Brain microvascular endothelial cell (primary cell): ENCODE measurements at places on chromosomes 16 and 17.
A peak's percentile ranks its signal among the peaks of the same experiment; 100 is the strongest.

- DNase-seq = no peak
These were observed 13.8 kb downstream of the HROB start for GRCh38 chr17:44155488-44155887.

DNA sequence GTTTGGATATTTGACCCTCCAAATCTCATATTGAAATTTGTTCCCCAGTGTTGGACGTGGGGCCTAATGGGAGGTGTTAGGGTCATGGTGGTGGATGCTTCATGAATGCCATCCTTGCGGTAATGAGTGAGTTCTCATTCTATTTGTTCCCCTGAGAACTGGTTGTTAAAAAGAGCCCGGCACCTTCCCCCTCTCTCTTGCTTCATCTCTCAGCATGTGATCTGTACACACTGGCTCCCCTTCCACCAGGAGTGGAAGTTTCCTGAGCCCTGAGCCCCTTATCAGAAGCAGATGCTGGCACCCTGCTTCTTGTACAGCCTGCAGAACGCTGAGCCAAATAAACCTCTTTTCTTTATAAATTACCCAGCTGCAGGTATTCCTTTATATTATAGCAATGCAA lies 25.6 kb downstream of the PIK3R6 start:
- DNase-seq = no peak

GRCh38 chr16:56272583-56272894 lies 81.2 kb downstream of the GNAO1 start:
- no peak for DNase-seq

DNA sequence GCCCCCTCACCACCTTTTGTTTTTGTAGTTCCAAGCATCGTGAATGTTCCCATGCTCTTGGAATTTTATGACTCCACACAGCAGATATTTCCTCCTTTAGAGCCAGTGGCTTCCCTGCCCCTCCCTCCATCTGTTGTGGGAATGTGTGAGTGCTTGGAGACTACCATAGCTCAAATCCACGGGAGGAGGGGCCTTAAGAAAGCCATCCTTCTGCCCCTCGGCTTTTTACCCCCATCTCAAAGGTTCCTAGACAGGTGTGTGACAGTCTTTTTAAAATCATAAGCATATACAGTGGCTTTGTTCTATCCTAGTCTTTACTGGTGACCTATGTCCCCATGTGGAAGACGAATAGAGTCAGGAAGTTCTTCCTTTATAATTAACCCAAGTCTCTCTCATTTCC lies 47.2 kb downstream of the YPEL2 start:
- peak; percentile 89 for DNase-seq

GRCh38 chr17:61449707-61450640 lies 2.2 kb upstream of the TBX4 start:
- DNase-seq = no peak

DNA sequence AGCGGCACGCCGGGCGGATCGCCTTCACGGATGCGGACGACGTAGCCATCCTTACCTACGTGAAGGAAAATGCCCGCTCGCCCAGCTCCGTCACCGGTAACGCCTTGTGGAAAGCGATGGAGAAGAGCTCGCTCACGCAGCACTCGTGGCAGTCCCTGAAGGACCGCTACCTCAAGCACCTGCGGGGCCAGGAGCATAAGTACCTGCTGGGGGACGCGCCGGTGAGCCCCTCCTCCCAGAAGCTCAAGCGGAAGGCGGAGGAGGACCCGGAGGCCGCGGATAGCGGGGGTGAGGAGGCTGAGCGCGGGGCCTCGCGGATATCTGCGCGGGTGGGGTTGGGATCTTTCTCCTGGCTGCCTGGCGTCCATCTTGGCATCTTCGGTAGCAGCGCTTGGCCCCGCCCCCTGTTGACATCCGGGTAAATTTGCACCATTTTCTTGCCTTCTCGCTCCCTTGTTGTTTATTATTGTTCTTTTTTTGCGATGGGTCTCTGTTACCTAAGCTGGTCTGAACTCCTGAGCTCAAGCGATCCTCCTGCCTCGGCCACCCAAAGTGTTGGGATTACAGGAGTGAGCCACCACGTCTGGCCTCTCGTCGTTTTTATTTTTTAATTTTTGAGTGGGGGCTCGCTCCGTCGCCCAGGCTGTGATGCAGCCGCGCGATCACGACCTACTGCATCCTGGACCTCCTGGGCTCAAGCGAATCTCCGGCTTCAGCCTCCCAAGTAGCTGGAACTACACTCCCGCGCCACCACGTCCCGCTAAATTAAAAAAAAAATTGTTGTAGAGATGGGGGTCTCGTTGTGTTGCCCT lies 898 bp downstream of the TERF2IP start:
- DNase-seq = peak; percentile 78

GRCh38 chr17:18006495-18007239 lies 32.3 kb downstream of the ATPAF2 start:
- DNase-seq = no peak

DNA sequence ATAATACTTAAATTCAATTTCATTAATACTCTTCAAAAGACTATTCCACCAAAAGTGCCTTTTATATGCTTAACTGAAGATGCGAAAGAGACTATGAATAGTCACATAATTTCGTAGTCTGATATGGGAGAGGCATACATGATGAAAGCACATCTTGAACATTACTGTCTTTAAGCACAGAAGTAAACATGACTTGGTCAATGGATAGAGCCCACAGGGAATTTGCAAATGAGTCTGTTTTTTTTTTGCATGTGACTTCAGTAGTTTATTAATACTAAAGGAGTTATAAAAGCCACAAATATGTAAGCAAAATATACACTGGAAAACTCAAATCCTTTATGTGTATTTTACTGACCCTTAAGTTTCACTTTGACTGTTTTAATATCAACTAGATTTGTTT lies 15.9 kb downstream of the ADPRM start:
- no peak for DNase-seq

- no peak for DNase-seq
These were observed 17.8 kb downstream of the GJD3 start for GRCh38 chr17:40346765-40347158.

GRCh38 chr17:63578769-63579111 lies 22.0 kb upstream of the TACO1 start:
- no peak for DNase-seq

DNA sequence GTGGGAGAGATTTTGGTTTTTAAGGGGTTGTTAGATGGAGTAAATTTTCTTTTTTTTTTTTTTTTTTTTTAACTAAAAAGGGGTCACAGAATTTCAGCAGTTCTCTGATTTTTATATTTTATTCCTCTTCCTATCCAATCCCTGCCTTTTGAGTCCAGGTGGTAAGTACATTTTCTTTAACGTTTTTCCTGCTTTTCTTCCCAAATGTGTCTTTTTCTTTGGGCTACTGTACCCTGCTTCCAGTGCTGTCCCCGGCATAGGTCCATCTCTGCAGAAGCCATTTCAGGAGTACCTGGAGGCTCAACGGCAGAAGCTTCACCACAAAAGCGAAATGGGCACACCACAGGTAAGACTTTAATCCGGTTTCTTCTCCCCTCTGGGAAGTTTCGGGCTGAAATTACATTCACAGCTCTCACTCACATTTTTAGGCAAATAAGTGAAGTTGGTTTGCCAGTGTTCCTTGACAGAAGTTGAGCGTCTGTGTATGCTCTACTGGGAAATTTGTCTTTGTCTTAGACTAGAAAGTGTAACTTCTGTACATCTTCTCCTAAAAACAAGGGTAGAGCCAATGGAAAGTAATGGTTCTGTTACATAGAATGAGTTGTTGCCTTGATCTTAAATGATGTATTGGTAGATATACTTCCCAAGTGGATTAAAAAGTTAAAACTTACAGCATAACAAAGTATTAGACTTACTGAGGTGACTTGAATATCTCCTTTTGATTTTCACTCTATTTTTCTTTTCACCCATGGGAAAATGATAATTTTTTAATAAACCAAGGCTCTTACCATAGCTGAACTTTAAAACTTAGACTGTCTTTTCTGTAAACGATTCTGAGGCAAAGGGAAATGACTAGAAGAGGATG lies 54.5 kb downstream of the TUBD1 start:
- DNase-seq = peak; percentile 40

DNA sequence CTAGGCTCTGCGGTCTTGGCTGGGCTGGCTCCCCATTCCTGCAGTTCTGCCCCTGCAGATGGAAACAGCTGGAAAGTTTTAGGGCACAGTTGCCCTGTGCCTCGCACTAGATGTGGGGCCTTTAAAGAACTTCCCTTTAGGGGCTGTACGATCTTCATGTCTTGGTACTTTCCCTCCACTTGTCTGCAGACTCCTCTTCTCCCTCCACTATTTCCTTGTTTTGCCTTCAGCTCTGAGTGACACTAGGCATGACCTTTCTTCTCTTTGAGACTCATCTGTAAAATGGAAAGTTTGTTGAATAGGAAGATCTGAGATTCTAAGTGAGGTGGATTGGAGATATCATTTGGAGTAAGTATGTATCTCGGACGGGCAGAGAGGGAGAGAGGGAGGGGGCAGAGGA lies 6.3 kb upstream of the TAC4 start:
- DNase-seq = no peak

GRCh38 chr17:35879773-35880654 lies at the start of gene CCL5:
TSS of gene CCL5 (minus strand) at chr17:35880360.
- DNase-seq = no peak

GRCh38 chr17:37447641-37448040 lies 41.0 kb downstream of the TADA2A start:
- DNase-seq = peak; percentile 14
